ENCODE measurements at places on chromosomes 7 and 10.

DNA sequence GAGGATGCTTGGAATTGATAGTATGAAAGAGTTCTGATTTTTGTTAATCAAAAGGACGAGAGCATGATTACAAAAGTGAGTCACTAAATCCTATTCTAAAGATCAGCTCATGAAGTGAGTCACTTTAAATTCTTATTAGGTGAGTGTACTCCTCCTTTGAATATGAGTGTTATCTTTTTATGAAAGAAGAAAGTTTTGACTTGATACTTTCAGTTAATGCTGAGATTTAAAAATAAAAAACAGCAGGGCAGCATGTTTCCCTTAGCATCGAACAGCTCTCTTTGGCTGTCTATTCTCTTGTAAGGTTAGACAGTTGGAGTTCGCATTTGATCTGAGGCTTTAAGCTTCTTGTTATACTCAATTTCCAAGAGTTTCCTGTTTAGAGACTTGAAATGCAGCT, 222.0 kb downstream of the TWIST1 start:
- DNase-seq = no peak

DNA sequence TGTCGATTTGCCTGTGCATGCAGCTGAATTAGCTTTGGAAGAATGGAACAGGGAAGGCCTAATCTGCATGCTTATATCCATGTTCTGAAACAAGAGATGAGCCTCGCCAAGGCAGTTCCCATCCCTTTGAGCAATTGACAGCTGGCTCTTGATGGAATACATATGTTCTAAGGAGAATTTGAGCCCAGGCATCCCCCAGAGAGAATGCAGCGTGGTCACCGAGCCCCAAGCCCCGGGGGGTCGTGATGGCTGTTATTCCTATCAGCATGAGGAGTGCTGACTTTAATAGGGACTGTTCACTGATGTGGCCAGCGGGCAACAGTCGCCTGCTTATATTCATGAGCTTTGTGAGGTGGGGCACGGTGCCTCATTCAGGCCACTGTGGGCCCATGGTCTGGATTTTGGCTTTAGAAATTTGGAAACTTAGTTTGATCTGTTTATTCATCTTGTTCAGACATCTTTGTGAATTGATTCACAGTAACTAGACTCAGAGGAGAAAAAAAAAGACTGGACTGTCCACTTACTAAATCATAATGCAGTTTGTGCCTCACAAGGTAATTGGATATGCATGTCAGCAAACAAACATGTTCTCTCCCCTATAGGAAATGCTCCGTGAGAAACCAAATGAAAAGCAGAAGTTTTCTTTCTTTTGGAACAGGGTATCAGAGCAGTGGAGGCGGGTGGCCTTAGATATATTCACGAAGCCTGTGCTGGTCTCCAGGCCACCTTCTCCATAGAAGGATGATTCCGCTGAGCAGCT, 204.9 kb downstream of the CCDC3 start:
- peak; percentile 37 for DNase-seq

DNA sequence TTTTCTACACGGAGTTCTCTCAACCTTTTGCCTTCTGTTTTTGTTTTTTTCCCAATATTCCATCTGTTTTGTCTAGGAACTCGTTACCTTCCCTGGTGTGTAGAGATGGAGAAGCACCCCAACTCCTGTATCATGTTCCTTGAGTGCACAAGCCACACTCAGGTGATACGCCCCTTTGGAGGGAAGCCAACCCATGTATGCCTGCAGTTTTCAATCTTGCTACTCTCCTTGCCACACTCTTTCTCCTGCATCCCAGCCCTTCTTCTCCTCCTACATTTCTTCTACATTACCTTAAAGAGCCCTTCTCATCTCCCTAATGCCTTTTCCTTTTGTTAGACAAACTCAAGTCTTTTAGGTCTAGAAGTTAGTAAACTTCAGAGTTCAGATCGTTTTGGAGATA, 10.2 kb upstream of the SP4 start:
- DNase-seq = no peak

- DNase-seq = peak; percentile 75
Measured at GRCh38 chr7:13979671-13980435, 9.6 kb downstream of the ETV1 start.

- no peak for DNase-seq
Measured at GRCh38 chr7:17942231-17942630, 1.9 kb upstream of the SNX13 start.

GRCh38 chr7:104643587-104644217, 315.3 kb downstream of the LHFPL3 start:
- no peak for DNase-seq

DNA sequence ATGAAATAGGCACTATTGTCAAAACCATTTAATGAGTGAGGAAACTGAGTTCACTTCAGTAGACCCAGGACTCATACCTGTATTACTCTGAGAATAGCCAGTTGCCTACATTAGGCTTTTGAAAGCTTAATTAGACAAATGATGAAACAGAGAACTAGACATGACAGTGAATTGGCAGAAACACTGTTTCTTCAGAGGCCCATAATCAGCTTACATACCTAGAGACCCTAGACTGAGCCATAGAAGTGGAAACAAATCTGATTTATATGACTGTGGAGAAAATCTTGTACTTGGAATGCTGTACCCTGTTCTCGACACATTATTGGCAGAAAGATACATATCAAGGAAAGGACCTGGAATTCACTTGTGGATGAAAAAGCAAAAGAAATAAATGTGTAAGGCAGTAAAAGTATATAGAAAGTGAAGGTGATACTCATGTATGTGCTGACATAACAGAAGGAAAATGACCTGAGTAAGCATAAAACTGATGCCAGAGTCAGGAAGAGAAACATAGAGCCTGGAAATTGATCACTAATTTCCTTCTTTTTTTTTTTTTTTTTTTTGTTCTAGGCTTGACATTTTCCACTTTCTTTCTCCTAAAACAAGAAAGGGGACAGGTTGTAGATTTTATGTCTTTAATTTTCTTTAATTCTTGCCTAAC, 251.5 kb downstream of the BICC1 start:
- DNase-seq = no peak

- DNase-seq = no peak
Measured at GRCh38 chr10:10730471-10731043, 287.1 kb upstream of the CELF2 start.

DNA sequence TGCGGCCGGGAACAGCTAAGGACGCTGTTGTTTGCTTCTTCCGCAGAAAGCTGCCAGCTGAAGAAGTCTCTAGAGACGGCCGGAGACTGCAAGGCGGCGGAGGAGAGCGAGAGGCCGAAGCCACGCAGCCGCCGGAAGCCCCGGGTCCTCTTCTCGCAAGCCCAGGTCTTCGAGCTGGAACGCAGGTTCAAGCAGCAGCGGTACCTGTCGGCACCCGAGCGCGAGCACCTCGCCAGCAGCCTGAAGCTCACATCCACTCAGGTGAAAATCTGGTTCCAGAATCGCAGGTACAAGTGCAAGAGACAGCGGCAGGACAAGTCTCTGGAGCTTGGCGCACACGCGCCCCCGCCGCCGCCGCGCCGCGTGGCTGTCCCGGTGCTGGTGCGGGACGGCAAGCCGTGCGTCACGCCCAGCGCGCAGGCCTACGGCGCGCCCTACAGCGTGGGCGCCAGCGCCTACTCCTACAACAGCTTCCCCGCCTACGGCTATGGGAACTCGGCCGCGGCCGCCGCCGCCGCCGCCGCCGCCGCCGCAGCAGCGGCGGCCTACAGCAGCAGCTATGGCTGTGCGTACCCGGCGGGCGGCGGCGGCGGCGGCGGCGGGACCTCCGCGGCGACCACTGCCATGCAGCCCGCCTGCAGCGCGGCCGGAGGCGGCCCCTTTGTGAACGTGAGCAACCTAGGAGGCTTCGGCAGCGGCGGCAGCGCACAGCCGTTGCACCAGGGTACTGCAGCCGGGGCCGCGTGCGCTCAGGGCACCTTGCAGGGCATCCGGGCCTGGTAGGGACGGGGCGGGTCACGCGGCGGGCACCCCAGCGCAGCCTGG, 2.4 kb downstream of the NKX2-3 start:
- no peak for DNase-seq

DNA sequence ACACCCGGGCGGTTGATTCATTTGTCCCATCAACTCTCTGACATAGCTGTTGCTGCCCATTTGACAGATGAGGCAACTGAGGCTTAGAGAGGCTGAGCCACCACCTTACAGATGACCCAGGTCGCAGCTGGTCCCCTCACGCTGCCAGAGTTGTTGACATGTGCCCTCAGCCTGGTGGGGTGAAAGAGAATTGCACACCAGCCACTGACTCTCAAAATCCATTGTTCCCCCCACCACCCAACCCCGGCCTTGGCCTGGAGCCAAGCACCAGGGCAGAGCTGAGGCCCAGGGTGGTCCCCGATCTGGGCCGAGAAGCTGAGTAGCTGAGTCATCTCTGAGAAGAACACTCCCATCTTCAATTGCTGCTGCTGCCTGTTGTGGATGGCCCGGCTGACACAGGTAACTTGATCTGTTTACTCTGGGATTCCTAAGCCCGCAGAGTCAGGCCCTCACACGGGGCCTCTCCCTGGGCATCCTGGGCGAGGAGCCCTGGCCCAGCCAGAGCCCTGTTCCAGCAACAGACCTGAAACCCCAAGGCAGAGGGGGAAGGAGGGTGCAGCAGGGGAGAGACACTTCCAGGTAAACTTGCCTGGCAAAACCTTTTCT, 27.5 kb downstream of the PVRIG start:
- DNase-seq = no peak

- no peak for DNase-seq
Measured at GRCh38 chr7:47291461-47292081, 290.3 kb downstream of the TNS3 start.

- no peak for DNase-seq
Measured at GRCh38 chr10:114831186-114831867, 9.7 kb downstream of the FHIP2A start.

DNA sequence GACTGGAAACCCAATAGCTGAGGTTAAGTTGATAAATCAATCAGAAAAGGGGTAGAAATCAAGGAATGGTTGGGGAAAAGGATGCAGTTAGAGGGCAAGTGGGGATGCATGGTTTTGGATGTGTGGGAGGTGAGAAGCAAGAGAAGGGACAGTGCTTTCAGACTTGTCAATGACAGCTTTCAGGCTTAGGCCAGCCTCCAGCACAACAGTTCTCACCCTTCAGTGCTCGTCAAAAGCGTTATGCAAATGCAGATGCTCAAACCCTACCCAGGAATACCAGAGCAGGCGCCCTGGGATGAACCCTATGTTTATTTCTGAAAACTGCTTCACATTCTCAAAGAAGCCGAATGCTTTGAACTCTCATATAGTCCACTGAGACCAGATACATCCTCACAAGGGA, 74.0 kb downstream of the AOAH start:
- no peak for DNase-seq

- no peak for DNase-seq
Measured at GRCh38 chr7:15674586-15674985, 11.9 kb downstream of the MEOX2 start.

DNA sequence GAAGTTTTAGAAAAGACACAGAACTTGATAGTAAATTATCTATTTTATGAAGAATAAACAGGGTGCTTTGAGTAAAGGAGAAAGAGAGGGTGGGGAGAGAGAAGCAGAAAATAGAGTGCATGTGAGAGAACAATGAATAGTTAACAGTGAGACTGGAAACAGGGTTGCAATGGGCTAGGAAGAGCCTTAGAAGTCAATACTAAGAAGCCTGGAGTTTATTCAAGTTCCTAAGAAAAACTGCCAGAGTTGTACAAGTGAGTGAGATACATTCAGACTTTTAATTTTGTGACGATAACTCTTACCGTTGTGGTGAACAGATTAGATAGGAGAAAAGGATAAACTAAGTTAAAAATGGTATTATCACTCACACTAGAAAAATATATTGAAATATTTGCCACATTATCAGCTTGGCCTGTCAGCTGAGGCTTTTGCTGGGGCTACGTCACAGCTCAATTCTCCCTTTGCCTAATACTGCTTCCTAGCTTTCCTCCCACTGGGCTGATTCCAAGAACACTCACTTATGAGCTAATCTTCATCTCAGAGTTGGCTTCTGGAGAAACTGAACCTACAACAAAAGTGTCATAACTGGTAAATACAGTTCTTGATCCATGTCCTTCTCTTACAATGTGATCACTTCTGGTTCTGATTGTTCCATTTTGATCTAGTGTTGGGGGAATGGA, 92.7 kb downstream of the SEMA3D start:
- peak; percentile 74 for DNase-seq

DNA sequence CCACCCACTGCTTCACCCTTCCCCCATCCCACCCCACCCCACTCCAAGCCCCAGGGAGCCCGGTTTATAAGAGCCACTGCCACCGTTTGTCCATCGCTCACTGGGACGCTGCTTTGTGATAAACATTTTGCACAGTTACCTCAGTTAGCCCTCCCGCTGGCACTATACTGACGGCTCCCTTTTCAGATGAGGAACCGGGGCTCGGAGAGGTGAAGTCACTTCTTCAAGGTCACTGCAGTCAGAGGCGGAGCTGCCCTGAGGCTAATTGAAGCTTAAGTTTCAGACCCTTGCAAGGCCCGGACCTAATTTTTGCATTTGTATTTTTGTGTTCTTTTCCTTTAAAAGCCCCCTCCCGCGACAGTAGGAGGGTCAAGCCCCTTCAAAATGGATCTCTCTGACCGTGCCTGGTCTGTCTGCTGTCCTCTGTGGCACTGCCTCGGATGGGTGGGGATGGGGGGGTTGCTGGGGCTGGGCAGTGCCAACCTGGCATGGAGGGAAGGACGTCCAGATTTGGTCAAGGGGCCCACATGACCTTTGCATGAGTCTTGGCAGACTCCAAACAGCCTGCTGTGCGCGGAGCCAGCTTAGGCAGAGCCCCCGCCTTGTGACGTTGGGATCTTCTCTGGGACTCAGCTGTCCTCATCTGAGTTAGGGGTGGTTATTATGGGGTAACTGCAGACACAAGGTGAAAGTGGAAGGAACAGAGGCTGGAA, 17.7 kb upstream of the NODAL start:
- no peak for DNase-seq

Measured in muscle of arm (tissue), 14 donors.